ENCODE measurements at places on chromosomes 4 and X. TPM values are rescaled to one million over a fixed set of nuclear protein-coding genes. Genes with fewer than 3 reads are reported as not detected.
A peak's percentile ranks its signal among the peaks of the same experiment; 100 is the strongest.

DNA sequence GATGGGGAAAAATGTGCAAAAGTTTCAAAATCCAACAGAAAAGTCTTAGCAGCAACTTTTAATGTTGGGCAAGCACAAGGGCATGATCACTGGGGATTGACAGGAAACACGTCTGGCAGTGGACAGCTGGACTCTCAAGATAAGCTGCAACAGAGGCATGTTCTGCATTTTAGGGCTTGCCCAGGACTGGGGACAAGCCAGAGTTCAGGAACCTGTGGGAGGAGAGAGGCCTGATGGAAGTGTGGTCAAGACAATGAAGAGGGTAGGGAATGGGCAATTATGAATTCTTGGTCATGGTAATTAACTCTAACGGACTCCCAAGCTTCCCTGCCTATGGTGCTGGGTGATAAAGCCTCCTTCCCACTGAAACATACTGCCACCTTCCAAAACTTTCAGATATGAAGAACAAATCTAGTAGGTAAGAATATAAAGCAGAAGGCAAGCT lies 48.4 kb downstream of the ANXA3 start:
- peak; percentile 39 for DNase-seq

DNA sequence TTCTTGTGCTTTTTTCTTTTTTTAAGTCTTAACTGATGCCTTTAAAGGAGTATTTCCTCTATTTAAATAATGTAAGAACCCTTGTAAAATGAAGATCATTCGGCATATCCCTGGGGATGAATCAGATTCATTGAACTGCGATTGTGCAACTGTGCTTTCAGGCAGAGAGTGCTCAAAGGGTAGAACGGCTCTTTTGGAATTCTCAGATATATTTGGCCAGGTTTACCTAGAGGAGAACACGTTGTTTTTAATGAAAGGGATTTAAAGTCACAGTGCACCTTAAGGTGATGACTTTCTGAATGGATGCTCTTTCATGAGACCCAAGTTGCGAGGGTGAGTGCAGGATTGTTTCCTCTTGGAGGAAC lies 51.6 kb upstream of the ELOVL6 start:
- DNase-seq, result no peak

- peak; percentile 23 for DNase-seq
Measured at GRCh38 chrX:136055651-136056221, 70.5 kb downstream of the SLC9A6 start.

DNA sequence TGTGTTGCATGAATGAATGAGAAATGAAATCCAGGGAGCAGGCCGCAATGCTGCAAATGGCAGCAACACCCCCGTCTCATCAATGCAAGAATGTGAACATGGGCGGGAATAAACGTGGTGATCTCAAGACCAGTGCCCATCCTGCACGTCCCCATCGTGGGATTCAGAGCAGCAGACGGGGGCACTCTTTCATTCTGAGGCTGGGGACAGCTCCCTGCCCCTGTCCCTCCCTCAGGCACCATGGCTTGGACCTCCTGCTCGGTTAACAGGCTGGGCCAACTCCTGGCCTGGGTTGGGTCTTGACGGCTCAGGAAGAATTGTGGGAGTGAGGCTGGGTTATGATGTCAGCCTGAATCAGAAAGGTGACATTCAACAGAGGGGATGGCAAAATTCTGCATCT lies 78.9 kb downstream of the NSUN7 start:
- no peak for DNase-seq

DNA sequence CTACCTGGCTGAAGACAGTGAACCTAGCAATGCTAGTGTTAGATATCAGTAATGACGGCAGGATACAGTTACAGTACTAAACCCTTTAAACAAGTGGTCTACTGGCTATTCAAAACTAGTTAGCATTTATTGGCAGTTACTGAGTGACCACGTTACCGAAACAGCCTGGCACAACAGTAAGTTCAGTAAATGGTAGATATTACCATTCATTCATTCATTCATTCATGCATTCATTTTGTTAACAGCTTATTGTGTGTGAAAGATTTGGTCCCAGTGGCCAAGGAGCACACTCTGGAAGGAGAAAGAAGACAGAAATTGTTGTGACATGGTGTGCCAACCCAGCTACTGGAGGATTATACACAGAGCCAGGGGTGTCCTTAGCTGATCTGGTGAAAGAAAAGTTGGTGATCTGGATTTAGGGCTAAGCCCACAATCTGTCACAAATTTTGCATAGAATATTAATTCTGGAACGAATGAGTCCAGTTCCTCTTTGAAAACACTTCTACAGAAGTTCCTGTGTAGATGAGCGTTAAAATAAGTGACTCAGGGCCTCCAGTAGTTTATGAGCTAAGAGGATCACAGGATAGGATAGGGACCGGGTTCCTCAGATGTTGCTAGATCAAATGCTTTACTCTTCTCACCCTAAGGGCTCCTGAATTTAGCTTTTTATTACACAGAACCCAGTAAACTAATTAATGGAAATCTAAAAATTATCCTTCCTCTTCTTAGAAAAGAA lies 179.1 kb downstream of the CBR4 start:
- no peak for DNase-seq

DNA sequence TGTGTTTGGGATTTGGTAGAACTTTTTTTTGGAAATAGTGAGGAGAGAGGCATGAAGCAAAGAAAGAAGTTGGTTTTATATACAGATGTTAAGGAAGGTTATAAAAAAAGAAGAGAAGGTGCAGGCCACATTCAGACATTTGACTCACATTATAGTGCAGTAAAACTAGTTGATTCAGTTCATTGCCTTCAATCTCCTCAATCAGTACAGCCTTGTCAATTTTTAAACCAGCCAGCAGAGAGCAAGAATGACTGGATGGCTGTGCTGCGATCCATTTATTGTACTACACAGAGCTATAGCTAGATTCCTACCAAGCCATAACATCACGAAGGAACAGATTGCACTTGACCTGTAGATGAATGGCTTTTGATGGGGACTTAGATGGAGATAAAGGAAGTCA lies 79.7 kb upstream of the LSM6 start:
- DNase-seq, result no peak

The PLP1 gene
- total RNA-seq, result 16.0 TPM

The ENPP6 gene
- total RNA-seq, result 0.06 TPM

DNA sequence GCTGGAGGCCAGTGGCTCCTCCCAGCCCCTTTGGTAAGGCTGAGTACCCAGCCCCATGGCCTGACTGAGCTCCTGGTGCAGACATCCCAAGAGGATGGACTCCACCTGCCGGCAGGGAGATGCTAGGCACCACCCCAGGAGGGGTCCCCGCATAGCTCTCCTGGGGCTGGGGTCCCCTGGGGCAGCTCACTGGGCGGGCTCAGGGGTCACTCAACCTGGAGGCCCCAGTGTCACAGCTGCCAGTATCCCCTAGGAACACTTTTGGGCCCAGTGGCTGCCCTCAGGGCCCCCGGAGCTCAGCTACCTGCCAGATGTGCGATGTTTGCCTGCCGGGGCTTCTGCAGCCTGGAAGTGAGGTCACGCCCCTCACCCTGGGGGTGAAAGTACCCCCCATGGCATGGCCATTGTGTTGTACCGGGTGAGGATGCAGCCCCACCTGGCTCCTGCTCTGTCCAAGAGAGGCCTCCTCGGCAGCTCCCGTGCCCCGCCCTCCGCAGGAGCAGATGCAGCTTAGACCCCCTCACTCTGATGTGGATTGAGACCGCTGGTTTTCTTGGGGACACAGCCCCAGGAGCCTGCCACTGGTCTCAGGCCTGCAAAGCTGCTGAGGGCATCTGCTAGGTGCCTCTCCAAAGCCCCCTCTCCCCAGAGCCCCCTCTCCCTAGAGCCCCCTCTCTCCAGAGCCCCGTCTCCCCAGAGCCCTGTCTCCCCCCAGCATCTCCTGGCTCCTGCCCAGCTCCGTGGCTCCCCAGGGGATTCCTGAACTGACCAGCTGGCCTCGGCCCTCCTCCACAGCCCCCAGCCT lies 6.7 kb upstream of the HGFAC start:
- DNase-seq, result no peak

- DNase-seq, result peak; percentile 14
Measured at GRCh38 chr4:157204634-157205244, 15.8 kb upstream of the GRIA2 start.

Data from left cardiac atrium (tissue), 4 donors.